Daoy (cell line): ENCODE measurements at places on chromosomes 12 and 14. TPM values are rescaled to one million over a fixed set of nuclear protein-coding genes. Genes with fewer than 3 reads are reported as not detected.

SYNDIG1L gene
- total RNA-seq, result not detected in 2 replicates

DNA sequence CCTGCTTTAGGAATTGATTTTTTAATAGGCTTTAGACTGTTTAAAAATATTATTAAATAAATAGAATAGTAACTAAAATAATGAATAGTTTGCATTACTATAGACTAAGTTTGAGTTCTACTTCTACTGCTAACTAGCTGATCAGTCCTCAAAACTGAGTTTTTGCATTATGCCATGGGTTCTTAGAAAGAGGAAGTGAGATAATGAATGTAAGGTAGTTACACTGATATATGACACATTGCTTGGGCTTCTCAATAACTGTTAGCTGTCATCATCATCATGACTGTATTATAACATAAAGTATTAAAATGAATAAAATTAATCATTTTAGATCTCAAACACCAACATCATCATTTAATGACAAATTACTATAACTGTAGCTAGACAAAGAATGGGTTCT lies 949.7 kb downstream of the TRHDE start:
- DNase-seq, result no peak

DNA sequence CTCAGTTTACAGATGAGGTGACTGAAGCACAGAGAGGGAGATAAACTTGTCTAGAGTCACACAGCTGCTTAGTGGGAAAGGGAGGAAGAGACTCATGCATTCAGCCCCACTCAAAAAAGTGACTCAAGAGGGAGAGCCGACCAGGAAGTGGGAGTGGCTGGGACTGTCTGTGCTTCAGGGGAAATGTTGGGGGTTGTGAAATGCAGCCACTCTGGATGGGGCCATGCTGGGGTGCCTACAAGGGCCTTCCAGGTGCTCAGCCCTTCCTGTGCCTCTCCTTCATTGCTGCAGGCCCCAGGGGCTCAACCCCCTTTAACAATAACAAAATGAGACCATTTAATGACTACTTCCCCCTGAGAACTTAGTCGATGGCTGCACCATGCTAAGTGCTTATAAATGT lies 41.8 kb downstream of the CACNA1C start:
- DNase-seq, result no peak

- DNase-seq, result no peak
These were observed 33.1 kb upstream of the GNPNAT1 start for GRCh38 chr14:52824462-52824861.
